Astrocyte of the spinal cord (primary cell): ENCODE measurements at places on chromosomes 4 and X.

DNA sequence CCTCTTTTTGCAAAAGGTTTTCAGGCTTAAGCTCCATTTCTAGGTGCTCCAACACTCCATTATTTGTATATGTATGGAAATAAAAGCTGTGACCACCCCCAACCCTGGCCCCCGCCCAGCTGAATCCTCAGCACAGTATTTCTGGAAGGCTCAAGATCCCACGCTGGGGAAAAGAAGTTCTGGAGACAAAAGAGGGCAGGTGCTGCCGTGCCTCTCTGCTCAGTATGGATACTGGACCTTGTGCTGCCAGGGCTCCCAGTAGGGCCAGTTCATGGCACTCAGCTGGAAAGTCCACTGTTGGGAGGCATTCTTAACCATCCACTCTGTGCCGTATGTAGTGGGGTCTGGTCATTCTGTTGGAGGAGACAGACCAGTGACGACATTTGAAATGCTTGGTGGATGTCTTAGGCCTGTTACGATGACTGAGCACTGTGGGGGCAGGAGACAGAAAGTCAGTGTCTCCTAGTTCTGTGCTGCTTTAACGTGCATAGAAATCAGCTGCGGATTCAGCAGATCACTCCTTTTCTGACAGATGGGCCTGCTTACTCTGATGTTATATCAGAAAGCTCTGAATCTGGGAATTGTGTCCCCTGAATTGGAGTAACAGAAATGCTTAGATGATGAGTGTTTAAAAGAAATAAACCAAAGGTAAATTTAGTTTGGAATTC is 48.4 kb upstream of the MSANTD1 start:
- no peak for DNase-seq

- DNase-seq = no peak
Measured at GRCh38 chrX:130139474-130140201, 26.0 kb downstream of the AIFM1 start.

- DNase-seq = no peak
Measured at GRCh38 chr4:155676430-155676825, 9.8 kb downstream of the GUCY1A1 start.

GRCh38 chr4:142705820-142706219 is 140.3 kb downstream of the INPP4B start:
- no peak for DNase-seq

DNA sequence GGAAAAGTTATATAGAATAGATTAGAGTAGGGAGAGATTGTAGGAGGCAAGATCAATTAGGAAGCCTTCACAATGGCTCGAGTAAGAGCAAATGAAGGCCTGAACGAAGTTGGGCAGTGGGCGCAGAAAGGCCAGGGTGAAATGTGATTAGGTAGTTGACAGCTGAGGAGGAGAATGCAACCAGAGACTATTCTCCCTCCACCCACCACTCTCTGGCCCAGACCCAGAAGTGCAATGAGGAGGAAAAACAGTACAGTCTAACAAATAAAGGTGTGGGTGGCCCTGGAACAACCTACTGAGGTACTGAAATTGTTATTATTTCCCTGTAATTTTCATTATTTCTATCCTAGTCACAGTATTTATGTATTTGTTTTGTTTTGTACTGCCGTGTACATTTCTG is 176.7 kb downstream of the SLC39A8 start:
- DNase-seq = no peak
